ENCODE measurements at places on chromosomes 7 and 10. TPM values are rescaled to one million over a fixed set of nuclear protein-coding genes. Genes with fewer than 3 reads are reported as not detected.

CHST15 gene
- 20.0 TPM for total RNA-seq

CHAT gene
- not detected for total RNA-seq

RBP4 gene
- not detected for total RNA-seq

ADRB1 gene
- 0.76 TPM for total RNA-seq

STEAP4 gene
- total RNA-seq, result 0.76 TPM

SLC29A3 gene
- 0.49 TPM for total RNA-seq

VIPR2 gene
- not detected for total RNA-seq

PRRT4 gene
- total RNA-seq, result 1.3 TPM
